ENCODE measurements at places on chromosomes 5 and 9.

DNA sequence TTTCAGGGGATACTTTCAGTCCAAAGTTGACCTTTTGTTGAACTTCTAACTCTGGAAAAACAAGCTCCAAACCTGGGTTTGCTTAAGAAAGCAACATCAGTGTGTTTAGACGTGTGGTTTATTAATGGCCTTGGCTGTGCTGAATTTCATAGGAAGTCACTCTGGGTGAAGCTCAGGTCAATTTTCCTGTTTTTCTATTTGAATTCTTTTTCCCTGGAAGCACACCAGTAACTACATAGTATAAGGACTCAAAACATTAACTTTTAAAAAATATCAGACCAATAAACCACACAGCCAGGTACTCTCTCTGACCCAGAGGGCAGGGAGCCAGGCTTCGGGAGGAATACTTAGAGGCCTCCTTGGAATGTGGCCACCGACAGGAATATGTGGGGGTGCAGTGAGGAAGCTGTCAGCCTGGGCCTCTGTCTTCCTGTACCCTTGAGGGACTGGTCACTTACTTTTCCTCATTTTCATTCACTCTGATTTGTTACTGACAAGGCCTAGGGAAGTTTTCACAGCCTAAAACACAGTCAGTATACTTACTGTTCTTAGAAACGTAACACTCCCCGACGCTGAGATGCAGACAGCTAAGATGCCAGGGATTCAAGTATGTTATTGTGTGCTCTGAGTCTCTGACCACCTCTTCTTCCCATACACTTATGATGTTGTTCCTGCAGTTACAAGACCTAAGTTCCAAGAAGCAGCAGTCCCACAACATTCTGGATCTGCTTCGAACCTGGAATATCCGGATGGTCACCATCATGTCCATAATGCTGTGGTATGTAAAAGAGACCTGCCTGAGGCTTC is 18.9 kb downstream of the SLC22A5 start:
- DNase-seq: peak; percentile 82

GRCh38 chr9:84718476-84718875 is 48.9 kb downstream of the NTRK2 start:
- no peak for DNase-seq

DNA sequence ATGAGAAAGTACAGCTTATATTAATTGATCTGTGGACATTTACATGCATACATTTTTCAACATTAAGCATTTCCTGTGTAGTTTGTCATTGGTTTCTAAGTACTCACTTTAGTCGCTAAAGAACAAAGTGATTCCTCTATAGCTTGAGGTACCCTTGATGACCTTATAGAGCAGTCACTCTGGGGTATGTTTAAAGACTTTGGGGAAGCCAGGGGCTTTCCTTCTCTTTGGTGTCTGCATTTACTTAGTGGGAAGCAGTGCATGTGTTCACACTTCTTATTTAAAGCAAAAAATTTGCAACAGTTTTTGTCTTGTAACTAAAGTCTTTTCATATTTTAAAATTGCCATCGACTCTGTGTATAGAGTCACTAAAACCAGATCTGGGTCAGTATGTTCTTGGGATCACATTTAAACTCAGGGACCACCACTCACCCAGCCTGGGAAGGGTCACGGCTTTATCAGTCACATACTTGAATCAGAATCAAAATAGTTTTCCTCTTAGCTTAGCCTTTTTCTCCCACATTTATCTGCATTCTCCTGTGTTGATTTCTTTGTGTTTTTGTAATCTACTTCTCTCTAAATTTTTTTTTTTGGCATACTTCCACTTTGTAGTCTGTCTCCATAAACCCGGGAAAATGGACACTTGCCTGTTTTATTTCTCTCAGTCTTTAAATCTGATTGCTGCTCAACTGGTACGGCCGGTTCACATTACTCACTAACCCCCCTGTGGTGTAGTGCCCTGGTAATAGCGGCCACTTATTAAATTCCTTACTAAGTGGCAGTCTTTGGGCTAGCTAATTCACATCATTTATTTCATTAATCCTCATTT is 143.9 kb upstream of the FBN2 start:
- no peak for DNase-seq

DNA sequence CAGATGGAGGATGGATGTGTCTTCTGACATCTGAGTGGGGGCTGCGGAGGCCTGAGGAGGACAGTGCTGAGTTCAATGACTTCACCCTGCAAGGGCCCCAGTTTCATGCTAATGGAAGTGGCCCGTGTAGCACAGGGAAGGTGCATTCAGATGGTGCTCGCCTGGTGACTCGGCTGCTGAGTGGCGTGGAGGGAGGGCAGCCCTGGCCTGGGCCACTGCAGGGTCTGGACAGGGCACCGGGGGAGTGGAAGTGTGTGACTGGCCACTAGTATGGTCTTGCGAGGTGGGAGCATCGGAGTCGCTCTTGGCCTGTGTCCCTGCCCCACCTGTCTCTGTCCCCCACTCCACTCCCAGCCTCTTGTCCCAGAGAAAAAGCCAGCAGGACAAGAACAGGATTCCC is 1.7 kb upstream of the SLC9A3 start:
- DNase-seq: no peak

DNA sequence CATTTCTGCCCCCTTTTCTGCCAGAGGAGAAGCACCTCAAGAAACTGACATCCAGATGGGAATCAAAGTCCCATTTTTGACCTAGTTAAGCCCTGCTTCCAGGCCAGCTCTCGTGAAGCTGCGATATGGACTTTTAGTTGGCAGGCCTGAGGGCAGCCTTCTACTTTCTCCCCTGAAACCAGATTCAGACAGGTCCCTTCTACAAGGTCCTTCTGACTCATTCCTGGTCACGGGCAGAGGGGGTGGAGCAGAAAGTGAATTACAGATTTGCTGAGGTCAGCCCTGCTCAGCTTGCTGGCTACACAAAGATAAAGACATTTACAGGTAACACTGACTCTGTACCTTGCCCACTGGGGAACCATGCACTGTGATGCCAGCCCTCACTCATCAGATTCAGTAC is 52.8 kb upstream of the TUT7 start:
- DNase-seq: peak; percentile 68

DNA sequence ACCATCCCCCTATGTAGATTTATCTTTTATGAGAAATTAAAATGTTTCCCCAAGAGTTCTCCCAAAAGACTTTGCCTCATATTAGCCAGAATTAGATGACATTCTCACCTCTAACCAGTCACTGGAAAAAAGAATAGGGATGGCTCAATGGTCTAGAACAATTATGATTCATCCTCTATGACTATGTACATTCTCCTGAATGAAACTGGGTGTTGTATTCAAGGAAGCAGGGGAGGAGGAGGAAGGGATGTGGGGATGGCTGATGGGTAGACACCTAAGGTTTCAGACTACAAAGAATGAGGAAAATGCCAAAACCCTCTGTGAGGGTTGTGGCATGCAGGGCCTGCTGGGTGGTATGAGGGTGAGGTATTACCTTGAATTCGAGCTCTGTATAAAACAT is 49.5 kb upstream of the BRINP1 start:
- DNase-seq: peak; percentile 58

DNA sequence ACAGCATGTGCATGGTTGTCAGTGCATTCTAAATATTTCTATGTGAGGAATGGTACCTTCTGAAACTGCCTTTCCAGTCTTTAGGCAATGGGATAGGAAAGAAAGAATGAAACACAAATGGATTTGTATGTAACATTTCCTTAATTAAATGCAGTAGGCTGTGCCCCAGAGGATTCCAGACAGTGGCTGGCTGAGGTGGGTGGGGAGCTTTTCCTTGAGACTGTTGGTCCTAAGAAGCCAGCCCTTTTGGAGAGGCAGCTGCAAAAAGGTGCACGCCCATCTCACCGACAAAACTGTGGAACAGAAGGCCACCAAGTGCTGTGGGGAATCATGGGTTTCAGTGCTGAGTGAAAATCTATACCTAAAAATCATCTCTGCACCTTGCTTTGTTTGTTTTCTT is 6.8 kb upstream of the CKMT2 start:
- no peak for DNase-seq

DNA sequence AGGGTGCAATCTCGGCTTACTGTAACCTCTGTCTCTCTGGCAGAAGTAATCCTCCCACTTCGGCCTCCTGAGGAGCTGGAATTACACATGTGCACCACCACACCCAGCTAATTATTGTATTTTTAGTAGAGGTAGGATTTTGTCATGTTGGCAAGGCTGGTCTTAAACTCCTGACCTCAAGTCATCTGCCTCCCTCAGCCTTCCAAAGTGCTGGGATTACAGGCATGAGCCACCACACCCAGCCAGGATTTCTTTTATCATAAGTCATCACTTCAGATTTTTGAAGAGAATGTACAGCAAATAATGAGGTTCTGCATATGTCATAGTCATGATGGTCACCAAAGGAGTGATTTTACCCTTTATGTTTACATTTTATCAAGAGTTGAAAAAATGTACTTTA is 108.1 kb downstream of the GCNT1 start:
- no peak for DNase-seq

DNA sequence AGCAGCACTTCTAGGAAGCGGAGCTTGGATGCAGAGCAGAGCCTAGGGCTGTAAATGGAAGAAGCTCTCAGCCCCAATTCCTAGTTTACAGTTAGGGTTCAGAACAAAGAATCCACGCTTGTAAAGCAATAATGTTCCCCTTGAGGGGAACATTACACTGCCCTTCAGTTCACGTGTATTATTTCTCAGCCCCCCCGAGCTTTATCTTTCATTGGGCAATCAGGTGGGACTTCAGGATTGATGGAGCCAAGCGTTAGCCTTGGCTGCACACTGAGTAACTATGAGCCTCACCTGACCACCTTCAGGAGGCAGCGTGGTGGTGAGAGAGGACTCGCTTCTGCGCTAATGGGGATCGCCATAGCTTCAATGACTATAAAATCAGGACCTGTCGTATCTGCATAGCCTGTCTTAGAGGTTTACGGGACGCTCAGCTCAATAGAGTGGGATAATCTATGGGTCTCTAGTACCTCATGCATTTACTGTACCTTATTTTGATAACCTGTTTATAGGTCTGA is 157.0 kb upstream of the RASEF start:
- DNase-seq: no peak

GRCh38 chr5:181173420-181174342 is 26.3 kb downstream of the OR2V2 start:
- DNase-seq: peak; percentile 79

DNA sequence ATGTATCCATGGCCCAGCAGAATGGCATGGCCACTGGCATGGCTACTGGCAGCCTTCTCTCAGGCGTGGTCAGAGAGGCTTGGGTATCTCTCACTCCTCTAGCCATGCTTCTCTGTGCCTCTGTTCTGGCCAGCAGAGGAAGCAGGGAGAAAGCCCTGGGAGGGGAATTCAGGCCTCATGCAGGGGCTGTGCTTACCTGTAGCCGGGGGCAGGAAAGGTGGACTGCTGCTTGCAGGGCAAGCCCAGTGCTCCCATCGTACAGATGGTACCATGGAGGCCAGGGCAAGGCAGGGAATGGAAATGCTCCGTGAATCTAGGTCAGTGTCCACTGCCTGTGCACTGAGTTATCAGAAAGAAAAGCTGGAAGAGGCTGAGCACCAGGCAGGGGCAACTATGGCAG is 2.7 kb downstream of the OR13J1 start:
- no peak for DNase-seq

- DNase-seq: peak; percentile 72
Observed at GRCh38 chr9:14221558-14221957, 92.4 kb downstream of the NFIB start.

DNA sequence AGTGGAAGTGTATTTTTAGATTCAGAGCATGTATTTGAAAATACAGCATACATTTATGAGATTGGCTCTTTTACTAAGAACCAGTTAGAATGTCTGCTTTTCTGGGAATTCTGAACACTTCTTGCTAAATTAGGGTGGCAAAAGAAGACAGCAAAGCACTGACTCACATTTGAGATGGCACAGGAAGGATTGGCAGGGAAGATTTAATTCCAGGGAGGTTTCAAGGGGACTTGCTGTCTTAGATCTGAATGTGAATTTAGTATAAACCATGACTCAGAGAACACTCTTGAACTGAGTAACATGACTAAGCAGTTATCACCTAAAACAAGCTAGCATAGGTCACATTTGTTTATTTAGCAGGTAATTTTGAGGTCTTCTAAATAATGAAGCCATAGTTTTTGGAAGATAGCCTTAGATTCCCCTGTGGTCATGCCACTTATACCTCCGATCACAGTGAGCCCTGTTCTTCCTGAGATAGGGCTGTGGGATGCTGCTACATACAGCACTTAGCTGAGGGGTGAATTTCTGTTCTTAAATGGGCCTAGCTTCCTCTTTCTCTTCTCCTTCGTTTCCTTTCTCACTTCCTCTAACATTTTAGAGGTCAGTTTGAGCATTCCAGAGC is 173.8 kb downstream of the PCSK1 start:
- peak; percentile 24 for DNase-seq

DNA sequence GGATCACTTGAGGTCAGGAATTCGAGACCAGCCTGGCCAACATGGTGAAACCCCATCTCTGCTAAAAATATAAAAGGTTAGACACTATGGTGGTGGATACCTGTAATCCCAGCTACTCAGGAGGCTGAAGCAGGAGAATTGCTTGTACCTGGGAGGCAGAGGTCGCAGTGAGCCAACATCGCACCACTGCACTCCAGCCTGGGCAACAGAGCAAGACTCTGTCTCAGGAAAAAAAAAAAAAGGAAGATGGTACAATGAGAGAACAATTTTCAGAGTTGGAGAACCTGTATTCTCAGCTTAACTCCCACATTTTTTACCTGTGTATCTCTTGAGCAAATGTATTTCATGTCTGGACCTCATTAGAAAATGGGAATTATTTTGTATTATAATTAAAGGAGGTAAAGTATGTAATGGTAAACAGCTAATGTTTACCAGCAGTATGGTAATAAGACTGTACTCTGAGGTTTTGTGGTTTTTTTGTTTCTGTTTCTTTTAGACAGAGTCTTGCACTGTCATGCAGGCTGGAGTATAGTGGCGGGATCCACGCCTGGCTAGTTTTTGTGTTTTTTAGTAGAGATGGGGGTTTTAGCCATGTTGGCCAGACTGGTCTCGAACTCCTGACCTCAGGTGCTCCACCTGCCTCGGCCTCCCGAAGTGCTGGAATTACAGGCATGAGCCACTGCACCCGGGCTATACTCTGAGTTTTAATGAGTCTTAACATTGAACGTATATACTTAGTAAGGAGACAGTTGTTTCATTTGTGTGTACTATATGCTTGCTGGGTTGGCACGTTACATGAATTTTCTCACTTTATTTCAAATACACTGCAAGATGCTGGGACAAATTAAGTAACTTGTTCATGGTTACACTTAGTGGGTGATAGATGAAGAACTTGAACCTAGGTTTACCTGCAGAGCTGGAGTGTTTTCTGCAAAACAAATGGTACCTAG is 16.2 kb downstream of the UHRF2 start:
- peak; percentile 39 for DNase-seq

- DNase-seq: peak; percentile 16
Observed at GRCh38 chr9:118059484-118060278, 355.5 kb downstream of the TLR4 start.

GRCh38 chr5:139019880-139020279 is 144.7 kb upstream of the LRRTM2 start:
- no peak for DNase-seq
